Gastrocnemius medialis (tissue), 4 donors: ENCODE measurements at places on chromosomes 7 and 10. TPM values are rescaled to one million over a fixed set of nuclear protein-coding genes. Genes with fewer than 3 reads are reported as not detected.

Gene PPP1R3A
- 57.6 TPM for total RNA-seq

Gene ABCC2
- total RNA-seq = 1.2 TPM

Gene LRRC17
- 1.6 TPM for total RNA-seq

Gene COL17A1
- not detected for total RNA-seq

Gene NFKB2
- total RNA-seq = 12.1 TPM

Gene AKR1B1
- 87.3 TPM for total RNA-seq

Gene CUL2
- total RNA-seq = 32.3 TPM

Gene PRKCQ
- total RNA-seq = 31.0 TPM

Gene ZNF425
- 3.2 TPM for total RNA-seq

Gene C10orf71
- total RNA-seq = 45.6 TPM

Gene EN2
- 1.2 TPM for total RNA-seq

Gene STN1
- 20.4 TPM for total RNA-seq

Gene OR2F1
- total RNA-seq = not detected

Gene SHTN1
- 2.2 TPM for total RNA-seq

Gene CLDN4
- total RNA-seq = 0.16 TPM

Gene SRGN
- 73.1 TPM for total RNA-seq

Gene TLX1
- not detected for total RNA-seq

Gene SPDYE2B
- total RNA-seq = not detected

Gene TRIM50
- not detected for total RNA-seq

Gene CDC14C
- total RNA-seq = not detected

Gene ZNF655
- total RNA-seq = 67.7 TPM

Gene SORCS3
- not detected for total RNA-seq

Gene HYAL4
- 3.3 TPM for total RNA-seq

Gene NME8
- not detected for total RNA-seq

Gene FAM25A
- not detected for total RNA-seq

Gene CPED1
- total RNA-seq = 4.8 TPM

Gene NPTX2
- total RNA-seq = 22.7 TPM

Gene DNTT
- not detected for total RNA-seq

Gene SYNPO2L
- 31.7 TPM for total RNA-seq

Gene NMT2
- total RNA-seq = 8.6 TPM

Gene RTKN2
- total RNA-seq = not detected

Gene ITGB8
- total RNA-seq = 0.31 TPM

Gene SPAG6
- not detected for total RNA-seq

Gene BLNK
- not detected for total RNA-seq

Gene ADCYAP1R1
- total RNA-seq = 0.33 TPM
